ENCODE measurements at places on chromosomes 7 and 10. TPM values are rescaled to one million over a fixed set of nuclear protein-coding genes. Genes with fewer than 3 reads are reported as not detected.

DNA sequence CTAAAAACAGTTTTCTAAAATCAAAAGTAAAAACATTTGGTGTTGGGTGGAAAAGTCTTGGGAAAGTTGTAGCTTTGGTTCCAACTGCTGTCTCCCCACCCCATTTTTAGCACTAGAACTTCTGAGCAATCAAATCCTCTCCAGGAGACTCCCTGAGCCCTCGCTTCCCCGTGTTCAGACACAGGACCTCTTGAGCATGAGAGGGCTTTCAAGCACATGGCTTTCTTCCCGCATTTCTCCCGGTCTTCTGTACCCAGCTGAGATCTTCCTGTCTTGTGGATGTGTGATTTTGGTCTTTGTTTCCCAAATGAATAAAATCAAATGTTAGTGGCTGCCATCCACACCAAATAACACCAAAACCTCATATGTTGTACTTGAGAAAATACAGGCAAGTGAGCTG lies 5.0 kb downstream of the CXCL12 start:
- DNase-seq: no peak

GRCh38 chr10:71975871-71976725 lies 11.9 kb downstream of the CHST3 start:
- no peak for DNase-seq

DNA sequence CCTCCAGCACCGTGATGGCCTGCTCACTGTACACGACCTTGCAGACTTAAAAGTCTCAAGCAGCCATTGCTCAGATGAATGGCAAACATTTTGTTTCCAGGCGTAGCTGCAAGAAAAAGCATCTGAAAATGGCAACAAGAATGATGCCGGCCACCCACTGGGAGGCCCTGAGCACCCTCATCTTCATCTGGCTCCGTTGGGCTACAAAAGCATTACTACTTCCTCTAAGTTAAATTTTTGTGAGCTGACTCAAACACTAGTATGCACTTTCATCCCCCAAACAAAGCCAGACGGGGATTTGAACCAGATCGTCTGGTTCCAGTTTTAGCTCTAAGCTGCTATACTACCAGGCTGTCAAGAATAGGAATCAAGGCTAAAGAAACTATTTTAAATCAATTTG lies 116.6 kb upstream of the CDK1 start:
- no peak for DNase-seq

GRCh38 chr7:229184-229964 lies 37.0 kb downstream of the FAM20C start:
- DNase-seq: no peak

The AKR1B15 gene
- polyA plus RNA-seq: 0.11 TPM

The CTTNBP2 gene
- polyA plus RNA-seq: 33.5 TPM

The ADAP1 gene
- polyA plus RNA-seq: 13.9 TPM

The GIMAP7 gene
- polyA plus RNA-seq: 20.1 TPM

The GAD2 gene
- polyA plus RNA-seq: 1.6 TPM

Data from right renal cortex interstitium (tissue), 3 donors.